ENCODE measurements at places on chromosomes 3 and 15.

- no peak for DNase-seq
Observed at GRCh38 chr15:89820666-89821611, 6.3 kb upstream of the ANPEP start.

- DNase-seq = no peak
Observed at GRCh38 chr3:117580806-117581205, 871.2 kb downstream of the TUSC7 start.

- DNase-seq = no peak
Observed at GRCh38 chr15:32664796-32665195, 23.3 kb downstream of the SCG5 start.

DNA sequence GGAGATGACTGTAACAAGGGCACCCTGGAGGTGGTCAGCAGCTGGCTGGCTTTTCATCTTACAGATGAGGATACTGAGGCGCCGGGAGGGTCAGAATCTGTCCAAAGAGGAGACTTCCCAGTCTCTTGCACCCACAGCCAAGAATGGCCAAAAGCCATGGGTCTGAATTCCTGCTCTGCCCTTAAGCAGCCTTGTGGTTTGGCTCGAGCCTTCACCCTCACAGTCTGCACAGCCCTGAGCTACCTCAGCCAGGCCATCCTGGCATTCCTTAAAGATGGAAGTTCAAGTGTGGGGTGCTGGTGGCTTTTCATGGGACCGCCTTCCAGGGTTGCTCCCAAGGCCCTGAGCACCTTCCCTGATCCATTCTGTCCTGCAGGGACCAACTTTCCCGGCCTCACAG, 59.2 kb downstream of the CACNA2D2 start:
- no peak for DNase-seq

GRCh38 chr3:36219398-36219797, 160.9 kb upstream of the STAC start:
- no peak for DNase-seq

DNA sequence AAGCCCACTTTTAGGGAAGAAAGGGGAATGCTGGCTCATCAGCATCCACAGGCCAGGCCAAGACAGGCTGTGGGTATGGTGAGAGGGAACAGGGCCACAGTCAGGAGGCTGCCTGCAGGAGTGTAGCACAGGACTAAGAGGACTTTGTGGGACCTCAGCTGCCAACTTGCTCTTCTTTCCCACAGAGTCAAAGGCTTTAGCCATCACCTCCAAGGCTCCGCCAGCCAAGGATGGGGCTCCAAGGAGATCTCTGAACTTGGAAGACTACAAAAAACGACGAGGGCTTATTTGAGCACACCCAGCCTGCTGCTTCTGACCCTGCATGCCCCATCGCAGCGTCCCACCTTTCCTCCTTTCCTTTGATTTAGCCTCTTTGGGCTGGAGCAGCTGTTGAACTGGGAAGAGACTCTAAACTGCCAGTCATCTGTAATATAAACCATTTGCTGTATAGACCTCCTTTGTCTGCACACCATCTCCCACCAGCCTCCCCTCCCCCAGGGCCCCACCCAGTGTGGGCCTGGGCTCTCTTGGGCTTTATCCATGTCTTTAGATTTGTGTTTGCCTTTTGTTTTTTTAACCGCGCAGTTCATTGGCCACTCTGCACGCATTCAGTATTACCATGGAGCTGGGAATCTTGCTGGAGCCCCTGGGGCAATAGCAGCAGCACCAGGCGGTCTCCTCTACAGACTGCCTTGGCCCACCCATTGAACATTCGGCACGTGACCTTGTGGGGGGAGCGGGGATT, 13.1 kb upstream of the ITPKA start:
- DNase-seq = no peak

GRCh38 chr15:57582090-57582489, 9.6 kb upstream of the MYZAP start:
- no peak for DNase-seq

DNA sequence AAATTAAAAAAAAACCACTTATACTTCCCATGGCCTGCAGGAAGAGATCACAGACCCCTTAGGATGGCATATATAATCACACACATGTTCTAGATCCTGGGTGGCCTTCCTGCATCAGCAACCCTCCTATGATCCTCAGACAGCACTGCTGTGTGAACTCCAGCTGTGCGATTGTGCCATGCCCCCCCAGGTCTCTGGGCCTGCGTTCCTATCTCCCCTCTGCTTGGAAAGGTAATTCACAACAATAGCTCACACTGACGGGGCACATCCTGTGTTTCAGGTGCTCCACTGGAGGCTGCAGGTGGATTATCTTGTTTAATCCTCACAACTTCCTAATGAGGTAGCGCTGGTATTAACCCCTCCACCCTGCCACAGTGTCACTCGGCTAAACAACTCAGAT, 71.2 kb upstream of the GLCE start:
- no peak for DNase-seq

GRCh38 chr15:63395730-63396151, 14.1 kb upstream of the CA12 start:
- no peak for DNase-seq

DNA sequence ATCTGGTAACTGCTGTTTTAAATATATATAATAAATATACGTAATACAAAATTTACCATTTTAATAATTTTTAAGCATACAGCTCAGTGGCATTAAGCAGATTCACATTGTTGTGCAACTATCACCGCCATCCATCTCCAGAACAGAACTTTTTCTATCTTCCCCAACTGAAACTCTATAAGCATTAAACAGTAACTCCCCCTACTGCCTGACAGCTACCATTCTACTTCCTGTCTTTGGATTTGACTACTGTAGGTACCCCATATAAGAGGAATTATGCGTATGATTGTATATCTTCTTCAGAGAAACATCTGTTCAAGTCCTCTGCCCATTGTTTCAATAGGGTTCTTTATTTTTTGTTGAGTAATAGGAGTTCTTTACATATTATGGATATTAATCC, 36.8 kb downstream of the EID1 start:
- DNase-seq = no peak

GRCh38 chr3:60325610-60326170, 925.6 kb downstream of the FHIT start:
- no peak for DNase-seq

GRCh38 chr3:44510000-44510368, 32.5 kb upstream of the ZNF445 start:
- no peak for DNase-seq

DNA sequence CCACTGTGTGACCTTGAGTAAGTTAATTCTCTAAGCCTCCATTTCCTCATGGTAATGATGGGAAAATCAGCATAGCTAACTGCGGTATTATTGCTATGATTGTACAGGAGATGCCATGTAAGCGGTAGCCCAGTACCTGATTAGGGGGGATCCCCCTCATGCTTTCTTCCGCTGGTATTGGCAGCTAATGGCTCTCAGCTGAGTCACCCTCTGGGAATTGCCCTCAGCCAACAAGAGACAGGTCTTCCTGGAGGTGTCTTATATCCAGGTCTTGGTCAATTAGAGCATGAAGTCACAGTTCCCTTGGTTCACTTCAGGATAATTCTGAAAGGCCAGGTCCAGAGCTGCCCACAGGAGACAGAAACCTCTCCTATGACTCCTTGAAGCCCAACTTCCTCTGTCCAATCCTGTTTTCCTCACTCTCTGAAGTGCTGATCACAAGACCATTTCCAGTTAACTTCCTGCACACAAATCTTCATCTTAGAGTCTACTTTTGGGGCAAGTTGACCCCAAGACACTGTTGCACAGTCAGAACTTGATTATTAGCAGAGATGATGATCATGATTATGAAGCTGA, 724.7 kb upstream of the ZNF385D start:
- no peak for DNase-seq

DNA sequence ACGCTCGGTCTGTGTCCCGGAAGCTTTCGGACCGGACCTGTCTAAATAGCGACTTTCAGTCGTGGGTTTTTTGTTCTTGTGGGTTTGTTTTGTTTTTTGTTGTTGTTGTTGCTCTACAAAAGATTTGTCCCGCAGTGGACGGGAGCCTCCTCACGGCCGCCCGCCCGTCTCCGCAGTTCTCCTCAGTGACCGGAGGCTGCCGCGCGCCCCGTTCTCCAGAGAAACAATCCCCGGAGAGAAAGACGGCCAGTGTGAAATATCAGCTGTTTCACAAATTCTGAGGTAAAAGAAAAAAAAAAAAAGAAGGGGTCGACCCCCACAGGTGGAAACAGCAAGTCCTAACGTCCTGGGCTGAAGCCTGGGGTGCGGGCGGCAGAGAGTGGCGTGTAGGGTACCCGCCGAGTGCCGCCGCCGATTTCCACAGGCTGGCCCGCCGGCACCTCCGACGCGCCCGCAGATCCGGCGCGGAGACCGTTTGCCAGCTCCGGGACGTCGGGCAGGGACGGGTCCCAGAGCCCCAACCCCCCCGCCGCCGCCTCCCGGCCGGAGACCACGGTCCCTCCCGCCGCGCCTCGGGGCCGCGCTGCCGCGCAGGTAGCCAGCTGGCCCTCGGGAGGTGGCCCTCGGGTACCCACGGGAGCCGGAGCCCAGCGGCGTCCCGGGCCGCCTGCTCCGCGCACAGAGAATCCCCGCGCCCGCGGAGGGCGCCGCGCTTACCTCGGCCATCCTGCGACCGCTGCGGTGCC, 478 bp downstream of the BNC1 start:
- DNase-seq = no peak
